ENCODE measurements at places on chromosomes 16 and 17.

GRCh38 chr17:31289790-31290189 lies 7.2 kb downstream of the OMG start:
- no peak for DNase-seq

DNA sequence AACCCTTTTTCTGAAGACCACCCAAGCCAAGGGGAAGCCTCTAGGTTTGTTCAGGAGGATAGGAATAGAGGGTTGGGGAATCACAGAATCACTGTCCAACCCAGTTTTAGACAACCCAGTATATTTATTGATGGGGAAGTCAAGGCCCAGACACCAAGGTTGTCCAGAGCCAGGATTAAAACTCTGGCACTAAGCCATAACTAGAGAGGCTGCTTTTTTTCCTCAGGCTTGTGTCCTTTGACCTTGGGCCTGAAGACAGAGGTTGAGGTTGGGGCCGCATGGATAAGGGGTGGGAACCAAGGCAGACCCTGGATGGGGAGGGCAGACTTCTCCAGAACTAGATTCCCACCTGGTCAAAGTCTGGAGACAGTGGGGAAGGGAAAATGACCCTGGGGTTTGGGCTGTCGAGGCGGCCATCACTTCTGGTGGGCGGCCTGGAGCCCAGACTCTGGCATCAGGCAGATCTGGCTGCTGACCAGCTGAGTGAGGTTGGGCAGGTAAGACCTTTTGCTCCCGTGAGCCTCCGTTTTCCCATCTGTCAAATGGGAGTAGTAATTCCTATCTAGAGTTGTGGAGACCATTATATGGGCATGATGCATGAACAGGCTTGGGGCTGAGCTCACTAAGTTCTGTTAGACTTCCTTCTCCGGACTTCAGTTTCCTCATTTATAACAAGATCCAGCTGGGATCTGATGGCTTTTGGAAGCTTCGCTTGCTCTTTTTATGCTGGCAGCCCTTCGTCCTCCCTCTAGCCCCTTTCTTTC lies 17.9 kb downstream of the IGFBP4 start:
- DNase-seq = no peak

- DNase-seq = no peak
These were observed 26.3 kb upstream of the SSTR5 start for GRCh38 chr16:1045993-1046911.

GRCh38 chr17:40265337-40265736 lies 22.3 kb upstream of the CDC6 start:
- no peak for DNase-seq

DNA sequence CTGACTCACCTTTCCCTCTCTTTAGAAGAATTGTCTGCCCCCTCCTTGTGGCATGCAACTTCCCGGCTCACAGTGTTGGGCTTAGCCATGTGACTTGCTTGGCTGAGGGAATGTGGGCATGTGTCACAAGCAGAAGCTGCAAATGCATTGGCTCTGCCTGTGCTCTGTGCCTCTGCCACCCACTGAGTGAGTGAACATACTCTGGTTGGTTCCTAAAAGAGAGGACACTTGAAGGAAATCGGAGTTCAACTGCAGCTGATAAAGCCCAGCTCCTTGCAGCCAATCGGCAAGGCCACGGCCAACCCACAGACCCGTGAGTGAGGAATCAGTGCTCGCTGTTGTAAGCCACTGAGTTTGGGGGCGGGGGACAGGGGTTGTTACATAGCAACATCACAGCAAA lies 10.9 kb upstream of the GINS2 start:
- DNase-seq = no peak

GRCh38 chr16:31084584-31085302 lies 4.0 kb downstream of the PRSS53 start:
- DNase-seq = no peak

Data from stimulated activated CD8-positive, alpha-beta memory T cell treated with anti-CD3 and anti-CD28 coated beads, Interleukin-2, amount 100 ng/mL, for 1 hour (primary cell).